ENCODE measurements at places on chromosomes 3 and 15.

DNA sequence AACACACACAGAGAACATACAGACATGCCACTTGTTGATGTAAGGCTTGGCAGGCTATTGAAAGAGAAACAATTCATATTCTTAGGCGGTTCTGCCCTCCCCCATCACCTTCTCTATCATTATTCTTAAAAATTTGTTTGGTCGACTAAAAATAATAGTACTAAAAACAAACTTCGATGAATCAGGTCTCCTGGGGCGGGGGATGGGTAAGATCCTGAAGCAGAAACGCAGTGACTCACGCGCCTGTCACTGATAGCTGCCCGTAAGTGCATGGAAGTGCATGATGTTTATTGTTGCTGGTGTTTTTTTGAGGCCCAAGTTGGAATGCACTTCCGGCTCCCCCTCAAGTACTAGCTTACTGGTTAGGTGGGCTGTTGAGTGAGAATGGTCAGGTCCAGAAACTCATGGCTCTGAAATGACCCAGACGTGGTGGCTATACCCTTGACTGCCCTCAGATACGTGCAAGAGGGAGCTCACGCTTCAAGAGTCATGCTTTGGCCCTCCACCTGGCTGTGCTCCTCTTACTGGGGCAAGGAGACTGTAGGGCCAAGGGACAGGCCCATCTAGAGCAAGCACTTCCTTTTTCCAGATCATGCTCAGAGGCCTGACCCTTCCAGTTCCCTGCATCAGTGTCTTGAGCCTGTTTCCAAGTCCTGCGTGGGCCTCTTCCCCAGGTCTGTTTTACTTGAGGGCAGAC lies 10.9 kb downstream of the SMAD3 start:
- DNase-seq = peak; percentile 72

GRCh38 chr3:179037351-179037750 lies 34.3 kb downstream of the ZMAT3 start:
- DNase-seq = peak; percentile 57

DNA sequence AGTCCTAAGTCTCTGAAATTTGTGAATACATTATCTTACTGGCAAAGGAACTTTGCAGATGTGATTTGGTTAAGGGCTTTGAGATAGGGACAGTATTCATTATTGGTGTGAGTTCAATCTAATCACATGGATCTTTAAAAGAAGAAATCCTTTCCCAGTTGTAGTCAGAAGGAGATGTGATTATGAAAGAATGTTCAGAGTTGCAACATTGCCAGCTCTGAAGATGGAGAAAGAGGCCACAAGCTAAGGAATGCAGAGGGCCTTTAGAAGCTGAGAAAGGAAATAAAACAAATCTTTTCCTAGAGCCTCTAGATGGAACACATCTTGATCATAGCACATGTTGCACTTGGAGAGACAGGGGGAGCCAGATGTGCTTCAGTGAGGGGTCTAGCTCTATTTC lies 27.7 kb upstream of the SIAH2 start:
- no peak for DNase-seq

- peak; percentile 12 for DNase-seq
Observed at GRCh38 chr15:99014803-99015697, 7.5 kb upstream of the PGPEP1L start.

- no peak for DNase-seq
Observed at GRCh38 chr3:30704931-30705890, 98.8 kb downstream of the TGFBR2 start.

DNA sequence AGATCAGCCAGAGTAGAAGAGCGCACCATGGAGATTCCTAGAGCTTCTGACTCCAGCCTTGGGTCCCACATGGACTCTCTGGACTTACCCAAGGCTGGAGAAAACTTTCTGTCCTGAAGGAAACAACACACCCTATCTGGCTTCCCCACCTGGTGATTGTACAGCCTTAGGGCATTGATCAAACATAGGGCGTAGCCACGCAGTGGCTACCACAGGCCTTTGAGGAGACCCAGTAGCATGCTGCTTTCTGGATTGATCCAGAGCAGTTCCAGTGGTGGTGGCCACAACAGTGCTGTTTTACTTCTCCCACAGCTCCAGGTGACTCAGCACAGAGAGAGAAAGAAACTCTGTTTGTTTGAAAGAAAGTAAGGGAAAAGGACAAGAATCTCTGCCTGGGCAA lies 23.5 kb downstream of the PYDC2 start:
- DNase-seq = no peak

GRCh38 chr3:89264037-89264560 lies 156.7 kb downstream of the EPHA3 start:
- no peak for DNase-seq

GRCh38 chr3:99523431-99524127 lies 114.8 kb upstream of the COL8A1 start:
- no peak for DNase-seq

GRCh38 chr3:77102951-77103769 lies 63.3 kb downstream of the ROBO2 start:
- DNase-seq = no peak

- no peak for DNase-seq
Observed at GRCh38 chr3:3194861-3195260, 15.4 kb upstream of the CRBN start.

DNA sequence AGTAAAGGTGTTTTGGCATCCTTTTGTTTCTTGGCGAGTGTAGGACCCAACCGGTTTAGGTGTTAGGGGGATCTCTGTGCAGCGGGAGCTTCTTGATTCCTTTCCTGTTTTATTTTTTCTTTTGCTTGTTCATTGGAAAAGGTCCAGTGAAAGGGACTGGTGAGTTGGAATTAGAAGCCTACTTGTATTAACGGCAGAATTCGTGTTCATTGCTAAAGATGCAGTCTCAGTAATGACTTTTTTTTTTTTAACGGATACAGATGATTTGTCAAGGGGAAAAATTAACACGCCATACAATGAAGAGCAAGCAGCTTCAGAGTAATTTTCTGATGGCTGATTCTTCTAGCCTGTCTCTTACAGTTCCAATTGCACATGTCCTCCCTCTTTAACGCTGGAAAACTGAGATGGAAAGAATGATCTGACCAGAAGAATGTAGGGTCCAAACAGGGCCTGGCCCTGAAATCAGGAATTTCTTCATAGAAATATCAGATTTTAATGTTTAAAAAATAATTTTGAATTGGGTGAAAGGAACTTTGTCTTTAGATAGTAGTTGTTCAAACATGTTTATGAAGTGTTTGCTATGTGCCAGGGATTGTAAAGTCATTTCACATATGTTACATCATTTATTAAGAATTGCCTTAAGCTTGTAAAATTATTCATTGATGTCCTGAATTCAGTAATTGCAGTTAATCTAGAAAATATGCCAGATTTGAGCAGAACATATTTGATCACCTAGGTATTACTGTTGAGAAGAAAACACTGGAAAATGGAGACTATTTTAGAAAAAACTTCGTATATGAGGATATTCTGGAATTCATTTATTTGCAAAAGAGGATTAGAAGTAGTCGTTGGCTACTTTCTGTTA lies 1.4 kb downstream of the MAPK6 start:
- no peak for DNase-seq

DNA sequence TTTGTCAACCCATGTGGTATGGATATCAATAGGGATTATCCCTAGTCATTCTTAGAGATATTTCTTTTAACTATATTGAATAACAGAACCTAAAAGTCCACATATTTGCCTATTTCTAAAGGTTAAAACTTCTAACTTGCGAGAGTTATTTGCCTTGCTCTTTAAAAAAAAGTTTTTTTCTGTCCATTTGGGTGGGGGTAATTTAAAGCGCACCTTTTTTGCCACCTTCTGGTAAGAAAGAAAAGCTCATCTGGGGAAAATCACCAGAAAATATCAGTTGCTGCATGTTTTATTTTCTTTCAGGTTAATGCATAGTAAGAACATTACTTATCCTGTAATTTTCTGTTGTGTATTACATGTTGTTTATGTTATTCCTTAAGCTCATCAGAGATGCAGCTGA lies 242.0 kb upstream of the GOLGA6L4 start:
- no peak for DNase-seq

- DNase-seq = no peak
Observed at GRCh38 chr15:48266024-48266689, 60.1 kb downstream of the SLC12A1 start.

DNA sequence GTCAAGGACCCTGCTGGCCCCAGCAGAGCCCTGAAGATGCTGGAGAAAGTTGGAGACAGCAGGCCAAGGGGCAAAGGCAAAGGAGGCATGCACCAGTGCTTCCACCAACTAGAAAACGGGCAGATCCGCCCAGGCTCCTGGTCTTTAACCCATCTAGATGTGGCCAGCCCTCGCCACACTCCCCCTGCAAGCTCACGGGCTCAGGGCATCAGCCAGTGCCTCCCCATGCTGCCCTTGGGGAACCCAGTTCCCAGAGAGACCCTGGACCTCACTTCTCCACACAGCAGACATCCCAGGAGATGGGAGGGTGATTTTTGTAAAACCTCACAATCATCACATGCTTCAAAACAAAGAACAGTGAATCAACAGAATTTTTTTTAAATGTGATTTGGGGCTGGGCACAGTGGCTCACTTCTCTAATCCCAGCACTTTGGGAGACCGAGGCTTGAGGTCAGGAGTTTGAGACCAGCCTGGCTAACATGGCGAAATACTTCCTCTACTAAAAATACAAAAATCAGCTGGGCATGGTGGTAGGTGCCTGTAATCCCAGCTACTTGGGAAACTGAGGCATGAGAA lies 24.5 kb downstream of the CYFIP1 start:
- DNase-seq = no peak

DNA sequence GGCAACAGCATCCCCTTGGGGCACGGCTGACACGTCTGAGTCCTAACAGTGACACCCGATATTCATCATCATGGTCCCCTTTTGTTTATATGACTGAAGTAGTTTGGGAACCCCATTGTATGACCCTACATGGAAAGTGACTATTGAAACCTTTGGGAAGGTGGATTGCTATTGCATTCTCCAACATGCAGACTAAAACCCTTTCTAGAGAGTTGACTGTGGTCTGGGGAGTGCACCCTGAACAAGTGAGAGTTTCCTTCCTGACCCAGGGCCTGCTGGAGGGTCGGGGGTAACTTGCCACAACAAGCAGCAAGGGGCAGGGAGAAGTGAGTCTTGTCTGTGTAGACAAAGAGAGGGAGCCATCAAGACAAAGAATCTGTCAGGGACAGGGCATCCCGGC lies 54.4 kb downstream of the ISG20 start:
- no peak for DNase-seq

DNA sequence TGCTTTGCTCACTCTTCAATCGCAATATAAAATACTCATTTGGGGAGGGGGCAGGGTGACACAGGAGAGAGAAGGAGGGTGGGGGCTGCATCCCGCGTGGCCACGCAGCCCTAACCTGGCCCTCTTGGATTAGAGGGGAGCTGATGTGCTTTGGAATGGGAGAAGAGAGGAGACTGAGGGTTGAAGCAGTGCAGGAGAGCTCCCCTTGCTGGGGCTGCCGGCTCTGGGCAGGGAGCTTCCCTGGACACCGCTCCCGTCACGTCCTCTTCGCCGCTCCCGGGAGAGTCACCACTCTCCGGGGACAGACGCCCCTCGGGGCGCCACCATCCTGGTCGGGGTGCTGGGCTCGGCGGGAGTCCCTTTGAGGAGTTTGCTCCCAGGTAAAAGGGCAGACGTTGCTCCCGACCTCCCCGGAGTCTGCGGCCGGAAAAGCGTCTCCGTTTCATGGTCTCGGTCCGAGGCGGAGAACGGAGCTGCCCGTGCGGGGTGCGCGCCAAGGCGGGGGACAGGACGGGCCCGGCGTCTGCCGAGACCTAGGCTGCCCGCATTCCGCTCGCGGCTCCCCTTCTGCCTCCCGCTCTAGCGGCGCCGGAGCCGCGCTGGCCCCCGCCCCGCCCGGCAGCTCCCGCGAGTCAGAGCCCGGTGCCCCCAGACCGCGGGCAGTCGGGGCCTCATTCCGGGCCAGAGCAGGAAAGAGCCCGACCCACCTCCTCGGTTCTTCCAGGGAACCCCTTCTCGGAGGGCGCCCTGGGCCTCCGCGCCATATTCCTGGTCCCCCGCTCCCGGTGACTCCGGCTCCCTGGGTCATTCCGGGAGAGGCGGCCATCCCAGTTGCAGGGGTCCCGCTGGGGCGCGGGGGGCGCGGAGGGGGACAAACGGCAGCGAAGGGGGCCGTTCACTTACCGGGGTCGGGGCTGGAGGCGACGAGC lies 603 bp downstream of the SLC7A14 start:
- no peak for DNase-seq

DNA sequence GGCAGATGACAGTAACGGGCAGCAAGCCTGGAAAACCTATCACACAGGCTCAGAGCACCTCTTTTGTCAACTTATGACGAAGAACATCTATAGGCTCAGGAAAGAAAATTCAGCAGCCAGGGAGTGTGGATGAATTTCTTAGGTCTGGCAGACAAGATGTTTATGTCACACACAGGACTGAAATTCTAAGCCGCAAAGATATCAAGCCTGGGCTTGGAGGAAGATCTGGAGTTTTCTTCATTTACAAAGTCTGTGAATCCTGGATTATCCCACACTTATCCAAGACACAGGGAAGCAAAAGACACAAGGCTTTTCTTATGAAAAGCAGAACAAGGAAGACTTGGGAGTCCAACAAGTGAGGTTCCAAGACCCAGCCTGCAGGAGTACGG lies 23.4 kb upstream of the CHCHD6 start:
- no peak for DNase-seq

DNA sequence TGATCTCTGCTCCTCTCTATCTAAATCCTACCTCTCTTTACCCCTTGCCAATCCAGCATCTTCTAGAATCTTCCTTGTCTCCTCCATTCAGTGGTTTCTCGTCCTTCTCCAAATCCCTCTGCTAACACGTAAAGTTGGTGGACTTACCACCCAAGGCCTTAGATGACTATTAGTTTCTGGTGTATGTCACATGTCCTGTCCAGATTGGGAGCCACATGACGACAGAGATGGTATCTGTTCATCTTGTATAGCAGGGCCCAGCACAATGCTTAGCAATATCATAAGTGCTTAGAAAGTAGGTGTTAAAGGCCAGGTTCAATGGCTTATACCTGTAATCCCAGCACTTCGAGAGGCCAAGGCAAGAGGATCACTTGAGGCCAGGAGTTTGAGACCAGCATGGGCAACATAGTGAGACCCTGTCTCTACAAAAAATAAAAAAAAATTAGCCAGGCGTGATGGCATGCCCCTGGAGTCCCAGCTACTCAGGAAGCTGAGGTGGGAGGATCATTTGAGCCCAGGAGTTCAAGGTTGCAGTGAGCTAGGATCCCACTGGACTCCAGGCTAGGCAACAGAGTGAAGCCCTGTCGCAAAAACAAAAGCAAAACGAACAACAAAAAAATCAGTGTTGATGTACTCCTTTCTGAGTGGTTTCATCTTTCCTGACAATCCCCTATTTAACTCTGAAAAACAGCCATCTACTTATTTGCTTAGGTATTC lies 81.8 kb downstream of the HMG20A start:
- no peak for DNase-seq

DNA sequence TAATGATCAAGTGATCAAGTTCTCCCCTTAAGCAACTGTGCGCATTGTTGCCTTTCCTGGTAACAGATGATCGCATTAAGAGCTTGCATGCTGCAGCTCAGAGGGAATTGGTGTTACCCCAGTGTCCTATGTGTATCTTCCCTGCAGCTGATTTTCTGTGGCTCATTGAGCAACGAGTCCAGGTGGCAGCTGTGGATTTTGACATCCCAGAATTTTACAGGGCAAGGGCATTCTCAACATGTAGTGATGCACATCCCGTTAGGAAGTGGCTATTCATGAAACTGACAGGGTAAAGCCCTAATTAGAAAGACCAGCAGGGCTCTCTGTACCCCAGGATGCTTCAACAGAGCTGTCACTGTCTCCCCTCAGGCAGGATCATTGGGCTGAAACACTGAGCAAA lies 232.8 kb downstream of the AGBL1 start:
- DNase-seq = no peak

Data from activated naive CD4-positive, alpha-beta T cell treated with Interleukin-2 at 50 U/mL for 16 hours (primary cell).